ENCODE measurements at places on chromosomes 5 and 9.

- DNase-seq = no peak
These were observed 3.5 kb downstream of the PRUNE2 start for GRCh38 chr9:76902395-76902794.

DNA sequence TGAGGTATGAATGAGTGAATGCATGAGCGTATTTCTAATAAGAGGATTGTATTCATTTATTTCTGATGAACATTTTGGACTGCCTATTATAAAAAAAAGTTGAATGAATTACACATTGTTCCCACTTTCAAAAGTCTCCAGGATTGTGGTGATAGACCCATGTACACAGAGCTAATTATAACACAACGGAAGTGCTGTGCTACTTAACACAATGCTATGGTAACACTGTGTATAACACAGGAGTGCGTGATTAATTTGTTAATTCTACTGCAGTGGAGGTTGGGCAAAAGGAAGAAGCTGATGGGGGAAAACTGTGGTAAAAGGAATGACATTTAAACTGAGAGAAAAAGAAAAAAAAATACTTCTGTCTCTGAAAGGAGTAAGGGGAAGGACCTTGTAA, 147.8 kb upstream of the MEF2C start:
- no peak for DNase-seq

GRCh38 chr5:140576776-140577201, 12.2 kb downstream of the SLC35A4 start:
- DNase-seq = no peak

DNA sequence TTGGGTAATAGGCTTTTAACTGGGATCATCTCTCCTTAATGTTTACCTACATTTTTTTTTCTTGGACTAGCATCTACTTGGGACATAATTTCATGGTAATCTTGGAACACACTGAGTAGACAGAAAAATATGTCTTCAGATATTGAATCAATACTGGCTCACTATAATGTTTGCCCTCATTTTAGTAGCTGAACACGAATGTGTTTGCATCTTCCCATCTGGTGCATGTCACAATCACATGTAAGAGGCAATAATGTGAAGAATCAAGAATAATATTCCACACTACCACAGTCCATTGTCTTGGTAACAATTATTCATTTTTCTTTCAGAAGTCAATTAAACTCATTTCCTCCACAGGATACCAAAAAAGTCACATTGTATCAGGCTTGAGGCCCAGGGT, 382.7 kb upstream of the CDH10 start:
- no peak for DNase-seq

DNA sequence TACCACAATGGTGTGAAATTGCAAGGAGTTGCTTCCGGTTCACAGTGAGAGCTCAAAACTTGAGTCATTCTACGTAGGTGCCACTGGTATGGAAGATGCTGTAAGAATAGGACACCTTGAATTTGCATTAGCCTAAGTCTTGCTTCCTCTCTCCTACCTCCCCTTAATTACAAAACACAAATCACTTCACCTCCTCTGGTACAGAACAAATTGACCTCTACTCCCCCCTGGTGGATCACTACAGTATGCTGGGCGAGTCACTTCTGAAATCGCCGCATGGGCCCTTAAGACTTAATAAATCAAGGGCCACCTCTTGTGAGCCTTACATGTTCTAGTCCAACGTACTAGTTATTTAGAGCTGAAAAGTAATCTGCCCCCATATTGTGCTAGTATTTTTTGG, 145.3 kb upstream of the SMARCA2 start:
- no peak for DNase-seq
